ENCODE measurements at places on chromosomes 16 and 17. TPM values are rescaled to one million over a fixed set of nuclear protein-coding genes. Genes with fewer than 3 reads are reported as not detected.

GRCh38 chr16:77168901-77169300 lies 22.1 kb upstream of the MON1B start:
- no peak for DNase-seq

DNA sequence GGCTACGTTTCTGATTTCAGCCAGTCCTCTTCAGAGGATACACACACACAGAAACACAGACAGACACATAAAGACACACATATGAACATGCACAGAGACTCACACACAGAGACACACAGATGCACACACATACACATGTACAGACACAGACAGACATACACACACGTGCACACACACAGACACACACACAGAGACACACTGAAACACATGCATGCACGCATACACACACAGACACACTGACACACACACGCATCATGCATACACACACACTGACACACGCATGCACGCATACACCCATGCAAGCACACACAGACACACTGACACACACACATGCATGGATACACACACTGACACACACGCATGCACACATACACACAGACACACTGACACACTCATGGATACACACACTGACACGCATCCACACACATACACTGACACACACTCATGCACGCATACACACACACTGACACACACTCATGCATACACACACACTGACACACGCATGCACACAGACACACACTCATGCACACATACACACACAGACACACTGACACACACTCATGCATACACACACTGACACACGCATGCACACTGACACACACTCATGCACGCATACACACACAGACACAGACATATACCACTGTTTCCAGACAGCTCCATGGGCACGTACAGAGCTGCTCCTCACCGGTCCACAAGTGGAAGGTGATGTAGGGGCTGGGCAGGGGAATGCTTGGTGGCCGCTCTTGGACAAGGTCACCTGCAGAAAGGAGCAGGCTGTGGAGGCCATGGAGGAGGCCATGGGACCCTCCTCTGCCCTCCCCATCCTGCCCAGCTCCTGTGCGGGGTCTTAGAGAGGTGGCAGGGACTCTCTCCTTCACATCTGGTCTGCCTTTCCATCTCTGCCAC lies 30.1 kb upstream of the MFSD6L start:
- no peak for DNase-seq

- DNase-seq = no peak
Observed at GRCh38 chr16:17067882-17068281, 402.9 kb downstream of the XYLT1 start.

DNA sequence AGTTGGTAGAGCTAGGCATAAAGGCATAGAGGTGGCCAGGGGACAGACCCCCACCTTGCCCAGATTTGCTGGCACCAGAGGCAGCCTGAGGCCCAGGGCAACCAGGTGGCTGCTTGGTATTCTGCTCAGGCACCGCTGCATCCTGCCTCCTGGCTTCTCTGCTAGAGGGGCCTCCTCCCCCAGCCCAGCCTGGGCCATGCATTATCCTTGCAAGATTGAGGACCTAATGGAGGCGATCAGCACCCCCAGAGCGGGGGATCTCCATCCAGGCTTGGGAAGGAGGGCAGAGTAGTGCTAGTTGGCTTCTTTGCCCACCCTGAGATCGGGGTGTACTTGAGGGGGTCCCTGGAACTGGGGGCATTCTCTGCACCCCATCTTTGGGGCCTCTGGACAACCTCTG lies 23.8 kb downstream of the CDK5RAP3 start:
- no peak for DNase-seq

DNA sequence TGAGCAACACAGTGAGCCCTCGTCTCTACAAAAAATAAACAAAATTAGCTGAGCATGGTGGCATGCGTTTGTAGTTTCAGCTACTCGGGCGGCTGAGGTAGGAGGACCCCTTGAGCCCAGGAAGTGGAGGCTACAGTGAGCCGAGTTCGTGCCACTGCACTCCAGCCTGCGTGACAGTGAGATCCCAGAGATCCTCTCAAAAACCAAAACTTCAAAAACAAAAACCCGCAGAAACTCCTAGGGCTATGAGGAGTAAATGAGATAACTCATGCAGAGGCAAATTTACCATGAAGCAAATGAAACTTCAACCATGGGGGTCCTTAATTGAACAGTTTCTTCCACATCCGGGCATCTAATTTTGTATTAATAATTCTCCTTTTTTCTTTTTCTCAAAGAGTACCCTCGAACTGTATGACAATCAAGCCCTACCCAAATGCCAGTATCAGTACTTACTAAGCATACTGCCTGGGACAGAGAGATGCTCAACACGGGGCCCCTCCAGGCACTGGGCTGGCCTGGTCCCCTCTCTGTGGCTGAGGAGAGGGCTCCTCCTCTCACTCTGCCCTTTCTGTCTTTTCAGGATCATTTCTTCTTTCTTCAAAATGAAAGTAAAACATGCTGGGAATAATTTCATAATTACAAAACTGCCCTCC lies 789 bp upstream of the PIPOX start:
- DNase-seq = no peak

DNA sequence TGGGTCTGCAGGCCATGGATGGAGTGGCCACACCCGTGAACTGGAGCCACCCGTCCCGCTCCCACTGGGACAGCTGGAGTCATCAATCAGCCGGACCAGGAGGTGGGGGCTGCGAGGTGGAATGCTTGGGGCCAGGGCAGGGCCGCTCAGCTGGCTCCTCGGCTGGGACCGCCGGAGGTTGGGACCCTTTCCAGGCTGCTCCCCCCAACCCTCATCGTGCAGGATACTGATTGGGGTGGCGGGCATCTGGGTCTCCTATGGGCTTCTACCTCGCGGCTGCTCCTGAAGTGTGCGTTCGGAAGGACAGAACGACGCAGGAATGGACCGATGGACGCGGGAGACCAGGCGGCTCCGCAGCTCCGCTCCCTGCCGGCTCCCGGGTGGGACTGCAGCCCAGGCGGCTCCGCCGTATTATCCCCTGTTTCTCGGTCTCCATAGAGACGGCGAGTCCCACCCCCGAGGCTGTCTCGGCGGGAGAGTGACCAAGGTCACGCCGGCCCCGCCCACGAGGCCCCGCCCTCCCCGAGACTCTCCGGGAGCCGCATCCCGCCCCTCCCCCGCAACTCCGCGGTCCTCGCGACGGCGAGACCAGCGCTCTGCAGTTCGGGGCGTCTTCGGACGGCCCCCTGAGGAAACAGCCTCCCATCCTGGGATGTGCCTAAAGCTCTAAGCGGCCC lies at the start of gene TPPP3:
TSS of gene TPPP3 (minus strand) at position 388 of the 677 bp plus-strand sequence. CDS start 2,387 bp downstream, outside the sequence.
- DNase-seq = peak; percentile 96

- peak; percentile 80 for DNase-seq
Observed at GRCh38 chr17:32350666-32351418, 885 bp downstream of the ZNF207 start.

DNA sequence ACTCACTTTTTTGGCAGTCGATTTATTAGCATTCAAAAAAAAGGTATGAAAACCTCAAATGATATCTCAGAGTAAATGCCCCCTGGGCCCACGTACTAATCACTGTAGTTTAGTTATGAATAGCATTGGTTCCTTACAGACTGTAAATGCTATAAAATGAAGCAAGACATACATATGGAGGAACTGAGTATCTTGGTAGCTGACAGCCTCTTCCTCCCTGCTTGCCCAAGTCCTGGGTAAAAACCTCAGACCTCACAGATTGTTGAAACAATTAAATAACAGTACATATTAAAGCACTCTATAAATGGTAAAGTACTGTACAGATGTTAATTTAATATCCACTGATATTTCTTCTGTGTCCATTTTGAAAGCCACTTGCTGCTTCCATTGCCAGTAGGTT lies 33.2 kb upstream of the ABCC11 start:
- DNase-seq = no peak

DNA sequence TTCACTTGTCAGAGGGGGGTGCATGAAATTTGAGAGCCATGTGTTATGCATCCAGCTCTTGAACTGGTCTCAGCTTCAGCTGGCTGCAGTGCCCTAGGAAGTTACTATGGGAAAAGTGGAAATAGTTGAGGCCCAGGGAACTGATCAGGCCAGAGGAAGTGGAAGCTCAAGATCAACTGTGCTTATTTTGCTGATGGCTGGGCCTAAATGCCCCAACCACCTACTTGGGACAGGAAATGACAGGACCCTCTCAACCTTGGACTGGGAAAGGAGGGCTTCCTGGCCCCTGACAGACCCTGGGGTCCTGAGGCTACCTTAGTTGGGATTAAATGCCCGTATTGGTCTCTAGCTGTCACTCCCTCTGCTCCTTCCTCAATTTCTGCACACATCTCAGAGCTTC lies 1.2 kb upstream of the TAOK2 start:
- DNase-seq = no peak

Gene RND2
- 0.92 TPM for total RNA-seq

Gene CD300A
- total RNA-seq = 3.0 TPM

Gene CASKIN2
- total RNA-seq = 22.4 TPM

Gene ZNF624
- total RNA-seq = 13.0 TPM

Gene ACSM5
- not detected for total RNA-seq

Gene KCNH6
- total RNA-seq = 0.31 TPM

Gene RDM1
- 1.6 TPM for total RNA-seq
